ENCODE measurements at places on chromosomes 3 and 15.

- DNase-seq, result no peak
These were observed 259.8 kb upstream of the WNT5A start for GRCh38 chr3:55746808-55747413.

GRCh38 chr3:130894130-130894985, 474 bp downstream of the ATP2C1 start:
- peak; percentile 75 for DNase-seq

GRCh38 chr3:134348524-134348923, 25.7 kb downstream of the AMOTL2 start:
- no peak for DNase-seq

- DNase-seq, result no peak
These were observed 62.0 kb upstream of the NR2E3 start for GRCh38 chr15:71748293-71748718.

DNA sequence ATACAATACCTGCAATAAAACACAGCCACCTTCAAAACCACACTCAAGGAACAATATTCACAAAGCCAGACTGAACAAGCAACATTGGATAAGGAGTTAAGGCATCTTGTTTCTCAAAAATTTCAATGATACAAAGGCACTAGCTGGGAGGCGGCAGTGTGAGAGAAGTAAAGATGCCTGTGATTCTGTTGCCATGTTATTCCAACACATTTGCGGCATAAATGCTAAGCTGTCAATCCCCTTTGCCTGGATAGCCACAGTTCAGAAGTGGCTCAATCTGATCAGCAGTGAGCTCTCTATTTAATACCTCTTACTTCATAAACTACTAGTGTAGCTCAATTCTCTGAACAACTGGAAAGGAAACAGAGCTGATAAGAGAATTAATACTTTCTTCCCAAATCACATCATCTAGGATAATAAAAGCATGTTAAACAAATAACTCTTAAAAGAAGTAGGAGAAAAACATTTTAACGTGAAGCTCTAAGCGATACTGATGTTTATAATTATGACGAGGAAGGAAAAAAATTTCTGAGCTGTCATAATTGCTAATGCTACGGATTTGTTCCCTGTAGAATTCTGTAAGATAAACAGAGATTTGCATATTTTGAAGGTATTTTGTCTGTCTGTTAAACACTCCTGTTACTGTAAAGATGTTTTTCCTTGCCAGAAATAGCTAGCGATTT, 358.4 kb downstream of the FOXP1 start:
- DNase-seq, result no peak

DNA sequence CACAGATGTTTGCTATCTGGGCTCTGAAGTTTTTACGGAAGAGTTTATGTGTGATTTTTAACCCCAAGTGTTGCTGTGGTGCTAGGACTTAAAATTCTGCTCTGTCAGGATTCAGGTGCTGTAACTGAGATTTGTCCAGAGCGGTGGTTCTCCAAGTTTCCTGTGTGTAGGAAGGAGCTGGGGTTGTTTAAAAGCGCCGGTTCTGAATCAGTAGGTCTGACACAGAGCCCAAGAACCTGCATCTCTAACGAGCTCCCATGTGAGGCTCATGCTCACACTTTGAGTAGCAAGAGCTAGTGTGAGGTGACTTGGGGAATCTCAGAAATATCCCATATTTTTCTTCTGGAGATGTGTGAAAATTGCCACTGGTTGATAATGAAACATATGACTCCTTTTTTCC, 325.5 kb downstream of the SATB1 start:
- no peak for DNase-seq

- DNase-seq, result no peak
These were observed 732 bp downstream of the SAXO2 start for GRCh38 chr15:82263350-82263749.

DNA sequence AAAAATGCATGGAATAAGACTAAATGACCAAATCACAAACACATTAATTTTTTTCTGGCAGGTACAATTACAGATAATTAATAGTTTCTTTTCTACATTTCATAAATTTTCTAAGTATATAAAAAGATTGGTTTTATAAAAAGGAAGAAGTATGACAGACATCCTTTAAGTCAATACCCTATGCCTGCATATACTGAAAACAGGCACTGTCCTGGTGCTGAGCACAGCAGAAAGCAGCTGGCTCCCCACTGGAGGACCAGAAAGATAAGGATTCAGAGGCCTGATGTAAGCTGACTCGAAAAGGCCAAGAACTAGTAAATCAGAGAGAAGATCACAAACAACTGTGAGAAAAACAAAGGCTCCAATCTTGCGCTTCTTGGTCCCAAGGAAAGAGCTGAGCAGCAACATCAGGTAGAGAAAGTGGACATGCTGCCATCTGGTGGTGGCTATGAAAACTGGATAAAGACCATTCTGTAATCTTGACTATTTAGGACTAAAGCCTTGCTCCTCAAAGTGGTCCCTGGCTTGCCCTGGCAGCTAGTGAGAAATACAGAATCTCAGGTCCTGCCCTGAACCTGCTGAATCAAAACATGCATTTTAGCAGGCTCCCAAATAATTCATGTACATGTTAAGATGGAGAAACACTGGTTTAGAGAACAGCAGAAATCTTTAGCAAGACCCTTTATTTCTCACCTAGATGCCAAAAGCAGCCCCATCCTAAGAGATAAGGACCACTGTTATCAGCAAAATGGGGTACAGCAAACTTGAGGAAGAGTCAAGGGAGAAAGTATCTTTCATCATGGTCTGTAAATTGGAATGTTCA, 76.0 kb downstream of the TRANK1 start:
- peak; percentile 70 for DNase-seq

- DNase-seq, result no peak
These were observed 15.9 kb upstream of the TMEM87A start for GRCh38 chr15:42289166-42289565.

DNA sequence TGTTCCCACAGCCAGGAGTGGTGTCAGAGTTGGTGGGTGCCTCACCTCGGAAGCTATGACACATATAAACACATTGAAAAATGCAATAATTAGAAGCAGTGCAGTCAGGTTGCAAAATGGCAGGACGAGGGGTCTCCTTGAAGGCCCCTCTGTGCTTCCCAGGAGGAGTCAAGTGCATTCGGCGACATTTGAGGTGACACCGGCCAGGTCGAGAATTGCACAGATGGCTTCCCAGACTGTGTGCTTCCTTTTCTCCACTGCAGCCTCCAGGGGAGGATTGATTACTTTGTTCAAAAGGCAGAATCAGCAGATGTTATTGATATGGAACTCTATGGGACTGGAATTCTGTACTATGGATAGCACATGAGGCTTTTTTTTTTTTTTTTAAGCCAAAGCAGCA, 163.2 kb downstream of the MINAR1 start:
- no peak for DNase-seq

DNA sequence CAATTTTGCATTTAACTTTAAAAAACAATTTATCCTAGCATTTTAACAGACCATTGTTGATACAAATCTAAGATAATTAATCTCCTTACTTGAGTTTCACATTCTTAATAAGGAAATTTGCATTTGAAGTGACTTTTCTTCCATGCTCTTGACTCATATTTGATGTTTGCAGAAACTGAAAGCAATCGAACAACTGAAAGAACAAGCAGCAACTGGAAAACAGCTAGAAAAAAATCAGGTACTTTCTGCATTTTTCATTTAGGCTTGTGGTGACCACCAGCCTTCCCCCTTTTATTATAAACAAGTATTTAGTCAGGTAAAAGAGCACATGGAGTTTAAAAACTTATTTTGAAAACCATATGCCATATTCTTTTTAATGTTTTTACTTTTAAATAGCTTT, 20.1 kb upstream of the SELENOT start:
- DNase-seq, result no peak

DNA sequence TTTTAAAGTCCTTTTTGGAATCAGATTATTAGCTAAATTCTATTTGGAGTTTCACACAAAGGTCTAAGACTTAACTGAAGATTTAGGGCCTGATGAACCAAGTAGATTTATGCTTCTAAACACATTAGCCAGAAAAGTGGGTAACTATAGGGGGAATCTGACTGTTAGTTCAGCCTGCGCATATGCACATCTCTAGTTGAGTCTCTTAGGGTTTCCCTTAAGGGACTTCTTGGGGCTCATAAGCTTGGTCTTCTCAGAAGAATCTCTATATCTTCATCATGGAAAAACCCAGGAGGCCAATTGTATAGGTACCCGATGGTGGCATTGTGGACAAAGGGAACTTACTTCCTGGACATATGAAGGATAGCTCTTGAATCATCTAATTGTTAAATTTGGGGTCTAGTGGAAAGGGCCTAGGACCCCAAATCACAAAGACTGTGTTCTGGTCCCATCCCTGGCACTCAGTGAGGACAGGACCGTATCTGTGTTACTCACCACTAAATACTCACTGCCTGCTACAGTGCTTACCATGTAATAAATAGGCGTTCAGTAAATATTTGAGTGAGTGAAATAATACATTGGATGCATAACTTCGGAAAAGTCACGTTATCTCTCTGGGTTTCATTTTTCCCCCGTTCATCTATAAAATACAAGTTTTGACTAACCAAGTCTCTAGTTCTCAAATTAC, 17.0 kb downstream of the SELENOT start:
- no peak for DNase-seq

DNA sequence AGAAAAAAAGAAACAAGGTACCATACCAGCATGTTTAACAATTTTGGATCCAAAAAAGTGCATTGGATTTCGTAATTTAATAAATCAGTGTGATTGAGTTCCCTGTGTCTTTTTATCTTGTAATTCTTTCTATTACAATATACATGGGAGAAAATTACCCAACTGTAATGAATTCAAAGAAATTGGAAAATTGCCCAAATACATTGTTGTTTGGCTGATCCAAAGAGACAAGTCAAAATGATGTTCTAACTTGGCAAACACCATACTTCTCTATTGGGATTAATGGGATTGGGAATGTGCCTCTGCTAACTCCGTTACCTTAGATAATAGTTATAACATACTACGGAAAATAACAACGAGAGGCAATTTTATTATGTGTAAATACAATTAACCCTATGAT, 1097.1 kb downstream of the ROBO1 start:
- DNase-seq, result no peak

DNA sequence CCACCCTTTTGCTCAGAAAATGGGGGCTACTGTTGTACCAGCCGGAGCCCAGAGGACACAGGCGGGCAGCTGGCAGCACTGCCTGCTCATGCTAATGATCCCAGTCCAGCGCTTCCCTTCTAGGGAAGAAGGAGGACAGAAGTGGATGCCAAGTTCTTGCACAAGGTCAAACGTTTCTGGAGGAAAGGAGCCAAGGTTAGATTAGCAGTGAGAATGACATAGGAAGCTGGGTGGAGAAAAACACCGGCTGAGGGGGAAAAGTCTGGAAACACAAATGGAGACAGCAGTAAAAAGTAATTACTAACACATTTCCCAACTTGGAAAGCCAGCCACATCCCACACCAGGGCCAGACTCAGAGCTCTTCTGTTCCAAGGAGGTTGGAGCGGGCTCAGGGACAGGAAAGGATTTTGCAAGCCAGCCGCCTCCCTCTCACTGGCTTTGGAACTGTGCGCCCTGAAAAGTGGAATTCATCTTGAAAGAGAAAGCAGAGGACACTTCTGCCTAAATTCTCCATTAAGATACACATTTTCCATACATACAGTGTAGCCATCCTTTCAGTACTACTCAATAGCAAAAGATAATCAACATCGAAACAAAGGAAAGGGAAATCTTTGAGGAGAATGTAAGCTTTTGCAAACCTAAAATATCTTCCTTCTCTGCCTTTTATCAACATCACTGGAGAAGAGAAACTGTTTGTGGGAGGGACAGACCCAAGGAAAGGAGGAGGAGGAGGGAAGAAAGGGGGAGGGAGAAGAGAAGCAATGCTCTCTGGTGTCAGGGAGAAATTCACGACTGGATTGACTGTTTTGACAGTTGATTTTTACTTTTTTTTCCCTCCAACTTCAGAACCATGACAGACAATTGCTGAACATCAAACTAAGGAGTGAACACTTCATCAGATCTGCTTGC, 133.6 kb downstream of the CD47 start:
- peak; percentile 89 for DNase-seq

- DNase-seq, result no peak
These were observed 516.8 kb upstream of the PROK2 start for GRCh38 chr3:72301779-72302178.

DNA sequence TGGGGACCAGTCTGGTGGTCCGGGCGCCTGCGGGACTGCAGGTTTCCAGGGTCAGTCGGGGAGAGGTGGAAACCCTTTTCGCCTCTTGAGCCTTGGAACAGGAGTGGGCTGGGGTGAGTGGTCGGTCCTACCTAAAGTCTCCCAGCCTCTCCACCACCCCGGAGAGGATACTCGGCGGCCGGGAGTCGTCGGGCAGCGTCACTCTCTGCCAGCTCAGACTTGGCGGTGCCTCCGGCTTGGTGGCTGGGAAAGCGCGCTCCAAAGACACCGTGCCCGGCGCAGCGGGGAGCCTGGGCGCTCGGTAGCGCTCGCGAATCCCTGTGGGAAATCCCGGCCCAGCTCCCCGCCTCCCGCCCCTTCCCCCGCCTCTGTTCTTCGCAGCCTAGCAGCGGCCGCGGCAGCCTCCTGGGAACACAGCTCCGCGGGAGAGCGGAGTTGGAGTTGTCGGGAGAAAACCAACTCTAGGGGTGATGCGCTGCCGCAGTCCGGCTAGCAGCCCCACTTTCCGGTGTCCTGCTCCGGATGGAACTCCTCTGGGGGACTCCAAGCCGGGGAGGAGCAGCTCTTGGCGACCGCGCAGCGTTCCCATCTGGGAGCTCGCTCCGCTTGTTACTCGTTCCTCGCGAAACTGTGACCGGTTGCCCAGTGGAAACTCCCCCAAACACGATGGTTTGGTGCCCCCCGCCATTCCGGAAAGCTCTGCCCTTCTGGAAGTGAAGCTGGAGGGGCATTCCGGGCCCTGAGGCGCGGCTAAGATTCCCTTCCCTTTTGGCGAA, 1.4 kb downstream of the EPHB1 start:
- no peak for DNase-seq

- DNase-seq, result peak; percentile 63
These were observed 2.9 kb upstream of the MKRN2 start for GRCh38 chr3:12553921-12554391.

DNA sequence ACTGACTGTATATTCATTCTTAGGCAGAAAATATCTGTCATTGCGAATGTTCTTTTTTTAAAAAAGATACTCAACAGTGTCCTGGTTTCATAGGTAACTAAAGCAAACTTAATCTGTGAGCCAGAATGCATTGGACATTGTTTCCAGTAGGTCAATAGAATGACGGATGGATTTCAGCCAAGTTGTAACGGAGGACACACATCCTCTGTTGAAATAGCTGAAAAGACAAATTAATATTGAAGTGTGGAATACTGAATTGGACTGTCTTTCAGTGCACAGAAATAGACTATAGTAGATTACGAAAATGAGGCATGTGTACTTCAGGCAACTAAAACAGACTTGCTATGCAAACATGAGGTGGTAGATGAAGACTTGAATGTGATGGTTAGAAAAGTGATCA, 461.6 kb downstream of the WDR72 start:
- no peak for DNase-seq

DNA sequence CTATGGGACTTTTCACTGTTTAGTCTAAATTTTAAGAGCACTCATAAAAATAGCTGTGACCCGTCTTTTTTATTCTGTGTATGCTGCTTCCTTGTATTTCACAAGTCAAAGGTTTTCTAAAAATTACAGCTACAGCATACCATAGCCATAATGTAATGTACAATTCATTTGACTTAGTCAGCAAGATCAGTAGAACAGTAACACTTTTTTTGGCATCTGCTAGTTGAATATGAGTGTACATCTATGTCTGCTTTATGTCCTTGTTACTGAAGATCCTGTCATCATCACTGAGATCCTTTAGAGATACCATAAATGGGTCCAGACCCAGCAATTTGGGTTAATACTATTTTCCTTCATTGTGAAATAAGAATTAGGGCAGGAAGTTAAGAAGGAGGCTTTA, 42.2 kb downstream of the CMSS1 start:
- no peak for DNase-seq
